ENCODE measurements at places on chromosomes 11 and 22. TPM values are rescaled to one million over a fixed set of nuclear protein-coding genes. Genes with fewer than 3 reads are reported as not detected.

OR52H1 gene
- not detected for polyA plus RNA-seq

DNHD1 gene
- polyA plus RNA-seq = 1.9 TPM

AGBL2 gene
- 1.4 TPM for polyA plus RNA-seq

VSIG10L2 gene
- polyA plus RNA-seq = not detected

CALCA gene
- polyA plus RNA-seq = not detected

IL17REL gene
- not detected for polyA plus RNA-seq

TMEM135 gene
- polyA plus RNA-seq = 8.9 TPM

TEX12 gene
- polyA plus RNA-seq = 0.20 TPM

RSF1 gene
- 57.0 TPM for polyA plus RNA-seq

MPEG1 gene
- 51.8 TPM for polyA plus RNA-seq
